ENCODE measurements at places on chromosomes 4 and X.
A peak's percentile ranks its signal among the peaks of the same experiment; 100 is the strongest.

- DNase-seq: no peak
These were observed 292.6 kb downstream of the IQCM start for GRCh38 chr4:149523039-149523438.

- DNase-seq: no peak
These were observed 594.3 kb upstream of the DIPK2B start for GRCh38 chrX:45794995-45795337.

- DNase-seq: no peak
These were observed 205.5 kb downstream of the MID1 start for GRCh38 chrX:10414862-10415261.

DNA sequence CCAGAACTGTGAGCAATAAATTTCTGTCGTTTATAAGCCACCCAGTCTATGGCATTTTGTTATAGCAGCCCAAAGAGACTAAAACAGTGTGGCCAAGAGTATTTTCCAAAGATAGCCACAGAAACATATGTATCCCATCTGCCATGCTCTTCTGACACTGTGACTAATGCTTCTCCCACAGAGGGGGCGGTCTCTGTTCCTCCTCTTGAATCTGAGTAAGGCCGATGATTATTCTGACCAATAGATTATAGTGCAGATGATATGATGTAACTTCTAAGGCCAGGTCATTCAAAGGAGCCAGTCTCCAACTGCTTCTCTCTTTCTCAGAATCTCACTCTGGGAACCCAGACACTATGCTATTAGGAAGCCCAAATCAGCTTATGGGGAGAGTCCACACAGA is 570.7 kb downstream of the BCOR start:
- no peak for DNase-seq

DNA sequence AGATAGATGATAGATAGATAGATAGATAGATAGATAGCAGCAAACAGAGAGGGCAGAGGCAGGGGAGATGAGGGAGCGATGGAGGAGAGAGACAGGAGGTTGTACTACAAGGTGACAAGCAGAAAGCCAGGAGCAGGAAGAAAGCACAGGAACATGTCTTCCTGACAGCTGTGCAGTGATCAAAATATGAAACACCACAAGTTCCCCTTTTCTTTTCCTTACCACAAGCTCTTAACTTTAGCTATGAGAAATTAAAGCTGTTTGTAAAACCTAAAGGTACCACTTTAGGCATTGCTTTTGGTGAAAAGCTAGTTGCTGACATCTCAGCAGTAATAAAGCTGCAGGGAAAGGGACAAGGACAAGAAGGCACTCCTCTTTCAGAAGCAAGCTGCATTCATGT is 9.1 kb upstream of the MAGED4B start:
- no peak for DNase-seq

GRCh38 chrX:111743316-111743715 is 62.3 kb downstream of the ALG13 start:
- DNase-seq: no peak

GRCh38 chr4:145755802-145756201 is 75.9 kb downstream of the C4orf51 start:
- DNase-seq: no peak

DNA sequence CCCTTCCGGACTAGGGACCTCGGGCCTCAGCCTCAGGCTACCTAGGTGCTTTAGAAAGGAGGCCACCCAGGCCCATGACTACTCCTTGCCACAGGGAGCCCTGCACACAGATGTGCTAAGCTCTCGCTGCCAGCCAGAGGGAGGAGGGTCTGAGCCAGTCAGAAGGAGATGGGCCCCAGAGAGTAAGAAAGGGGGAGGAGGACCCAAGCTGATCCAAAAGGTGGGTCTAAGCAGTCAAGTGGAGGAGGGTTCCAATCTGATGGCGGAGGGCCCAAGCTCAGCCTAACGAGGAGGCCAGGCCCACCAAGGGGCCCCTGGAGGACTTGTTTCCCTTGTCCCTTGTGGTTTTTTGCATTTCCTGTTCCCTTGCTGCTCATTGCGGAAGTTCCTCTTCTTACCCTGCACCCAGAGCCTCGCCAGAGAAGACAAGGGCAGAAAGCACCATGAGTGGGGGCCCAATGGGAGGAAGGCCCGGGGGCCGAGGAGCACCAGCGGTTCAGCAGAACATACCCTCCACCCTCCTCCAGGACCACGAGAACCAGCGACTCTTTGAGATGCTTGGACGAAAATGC is at the start of gene WAS:
Gene WAS (plus strand): TSS at position 389 of the 572 bp plus-strand sequence. CDS start 55 bp downstream, at position 444.
- DNase-seq: peak; percentile 66

- peak; percentile 26 for DNase-seq
These were observed at the start of gene NALF2 for GRCh38 chrX:69503782-69504625. NALF2 (plus strand) TSS chrX:69504326; CDS start chrX:69505283, 957 bp downstream.

GRCh38 chrX:135477576-135477975 is 42.9 kb upstream of the INTS6L start:
- DNase-seq: peak; percentile 74

- DNase-seq: no peak
These were observed 25.7 kb upstream of the CT47A1 start for GRCh38 chrX:121011254-121011653.

Data from hematopoietic multipotent progenitor cell treated with erythropoietin and hydrocortisone succinate and interleukin-3 and kit ligand, for 8 days (in vitro differentiated cells).